Non-pigmented ciliary epithelial cell (primary cell): ENCODE measurements at places on chromosomes 4 and X.

DNA sequence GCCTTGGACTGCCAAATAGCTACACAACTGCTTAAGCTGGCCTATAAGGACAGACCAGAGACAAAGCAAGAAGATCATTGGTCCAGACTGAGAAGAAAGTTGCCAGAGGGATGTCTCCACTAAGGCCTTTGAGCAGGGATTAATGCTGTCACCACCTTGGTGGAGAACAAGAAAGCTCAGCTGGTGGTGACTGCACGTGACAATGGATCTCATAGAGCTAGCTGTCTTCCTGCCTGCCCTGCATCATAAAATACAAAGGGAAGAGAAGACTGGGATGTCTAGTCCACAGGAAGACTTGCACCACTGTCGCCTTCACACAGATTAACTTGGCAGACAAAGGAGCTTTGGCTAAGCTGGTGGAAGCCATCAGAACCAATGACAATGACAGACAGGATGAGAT lies 40.5 kb upstream of the FAM120C start:
- no peak for DNase-seq

- peak; percentile 10 for DNase-seq
Measured at GRCh38 chrX:48794911-48795515, 6.9 kb upstream of the HDAC6 start.

DNA sequence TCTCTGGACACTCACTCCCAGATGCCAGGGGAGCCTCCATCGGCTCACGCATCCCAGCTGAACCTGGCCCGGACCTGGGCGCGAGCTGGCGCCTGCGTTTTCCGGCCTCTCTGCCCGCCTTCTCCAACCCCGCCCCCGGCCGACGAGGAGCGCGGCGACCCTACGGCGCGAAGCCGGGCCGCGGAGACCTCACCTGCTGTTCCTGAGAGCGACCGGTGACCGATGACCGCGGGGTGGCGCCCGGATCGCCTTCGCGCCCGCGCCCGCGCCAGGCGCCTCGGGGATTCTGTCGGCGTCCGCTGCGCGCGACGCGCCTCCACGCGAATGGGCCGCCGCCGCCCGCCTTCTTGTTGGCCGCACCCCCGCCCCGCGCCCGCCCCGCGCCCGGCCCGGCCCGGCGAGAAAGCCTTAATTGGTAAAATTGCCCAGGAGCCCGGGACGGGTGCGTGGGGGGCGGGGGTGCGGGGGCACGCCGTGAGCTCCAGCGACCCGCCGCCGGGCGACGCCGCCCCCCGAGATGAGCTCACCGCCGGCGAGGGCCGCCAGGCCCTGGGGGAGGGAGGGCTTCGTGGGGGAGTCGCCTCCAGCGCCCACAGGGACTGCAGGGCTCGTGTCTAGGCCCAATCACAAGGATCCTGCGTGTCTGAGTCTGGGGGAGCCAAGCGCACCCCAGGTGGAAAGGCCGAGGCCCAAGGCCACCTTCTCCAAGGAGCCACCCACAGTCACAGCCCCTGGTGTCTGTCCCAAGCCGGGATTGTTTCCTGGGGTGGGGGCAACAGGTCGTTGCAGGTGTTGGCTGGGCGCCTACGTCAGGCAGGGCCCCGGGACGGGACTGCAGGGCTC lies at the start of gene FLNA:
FLNA (minus strand) TSS at position 322 of the 843 bp plus-strand sequence. CDS start 3,389 bp downstream, outside the sequence.
- no peak for DNase-seq

DNA sequence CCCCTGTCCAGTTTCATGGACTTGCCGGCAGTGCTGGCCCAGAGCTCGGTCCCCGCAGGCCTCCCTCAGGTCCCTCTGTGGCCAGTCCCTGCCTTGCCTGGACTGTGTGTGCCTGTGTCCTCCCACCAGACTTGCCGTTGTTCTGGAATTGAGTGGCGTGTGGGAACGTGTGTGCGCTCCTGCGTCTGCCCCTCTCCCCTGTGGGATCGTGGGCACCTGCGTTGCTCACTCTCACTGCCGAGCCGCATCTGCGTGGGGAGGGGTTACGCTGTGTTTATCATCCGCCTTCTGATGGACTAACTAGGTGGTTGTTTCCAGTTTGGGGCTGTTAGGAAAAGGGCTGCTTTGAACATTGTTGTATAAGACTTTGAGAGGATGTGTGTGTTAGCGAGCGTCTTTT lies 21.2 kb downstream of the PCGF3 start:
- no peak for DNase-seq

DNA sequence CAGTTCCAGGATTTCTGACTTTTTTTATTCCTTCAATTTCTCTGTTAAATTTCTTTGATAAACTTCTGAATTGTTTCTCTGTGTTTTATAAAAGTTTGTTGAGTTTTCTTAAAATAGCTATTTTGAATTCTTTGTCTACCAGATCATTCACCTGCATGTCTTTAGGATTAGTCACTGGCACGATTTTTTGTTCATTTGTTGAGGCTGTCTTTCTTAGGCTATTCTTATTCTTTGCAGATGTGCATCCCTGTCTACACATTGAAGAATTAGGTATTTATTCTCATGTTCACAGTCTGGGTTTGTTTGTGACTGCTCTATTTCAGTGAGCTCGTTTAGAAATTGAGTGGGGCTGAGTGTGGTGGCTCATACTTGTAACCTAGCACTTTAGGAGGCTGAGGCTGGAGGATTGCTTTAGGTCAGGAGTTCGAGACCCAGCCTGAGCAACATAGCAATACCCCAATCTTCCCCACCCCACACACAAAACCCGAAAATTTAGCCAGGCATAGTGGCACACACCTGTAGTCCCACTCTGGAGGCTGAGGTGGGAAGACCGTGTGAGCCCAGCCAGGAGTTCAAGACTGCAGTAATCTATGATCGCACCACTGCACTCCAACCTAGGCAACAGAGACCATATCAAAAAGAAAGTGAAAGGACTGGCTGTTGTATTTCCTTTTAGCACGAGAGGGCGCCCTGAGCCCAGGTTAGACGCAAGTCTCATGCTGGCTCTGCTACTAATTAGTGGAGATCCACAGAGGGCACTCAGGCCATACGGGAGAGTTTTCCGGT lies 42.0 kb downstream of the F8 start:
- DNase-seq = peak; percentile 3

DNA sequence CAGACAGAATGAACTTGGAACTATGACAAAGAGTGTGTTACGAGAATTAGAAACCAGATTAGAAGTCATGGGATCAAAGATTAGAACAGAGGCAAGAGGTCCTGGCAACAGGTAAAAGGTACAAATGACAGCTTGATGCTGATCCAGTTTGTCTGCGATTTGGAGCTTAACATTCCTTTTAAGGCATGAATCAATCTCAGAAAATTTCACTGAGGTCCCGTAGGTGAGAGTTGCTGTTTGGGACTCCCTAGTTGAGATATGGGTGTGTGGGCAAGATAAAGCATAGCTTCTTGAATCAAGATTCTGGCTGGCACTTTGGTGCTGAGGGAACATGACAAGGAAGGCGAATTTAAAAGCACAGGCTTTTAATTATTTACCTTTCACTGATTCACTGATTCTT lies 62.6 kb upstream of the ACSL4 start:
- no peak for DNase-seq

DNA sequence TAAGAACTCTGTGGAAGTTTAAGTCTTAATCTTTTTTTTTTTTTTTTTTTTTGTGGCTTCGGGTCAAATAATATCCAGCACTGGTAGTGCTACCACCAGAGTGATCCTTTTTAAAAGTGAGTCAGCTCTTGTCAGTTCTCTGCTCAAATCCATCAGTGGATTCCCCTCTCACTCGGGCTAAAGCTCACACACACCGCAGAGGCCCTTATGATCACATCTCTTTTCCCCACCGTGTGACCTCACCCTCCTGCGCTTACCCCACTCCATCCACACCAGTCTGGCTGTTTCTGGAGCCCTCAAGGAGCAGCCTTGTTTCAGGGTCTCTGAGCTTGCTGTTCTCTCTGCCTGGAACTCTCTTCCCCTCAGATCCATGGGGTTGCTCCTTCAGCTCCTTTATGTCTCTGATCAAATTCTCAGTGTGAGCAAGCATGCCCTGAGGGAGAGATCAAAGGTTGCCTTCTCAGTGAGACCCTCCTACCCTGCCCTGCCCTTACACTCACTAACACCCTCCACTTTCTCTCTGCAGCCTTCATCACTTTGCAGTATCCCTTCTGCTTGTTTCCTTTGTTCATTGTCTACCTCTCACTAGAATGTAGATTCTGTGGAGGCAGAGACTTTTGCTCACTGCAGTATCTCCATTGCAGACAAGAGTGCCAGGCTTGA lies 19.8 kb upstream of the BEND4 start:
- no peak for DNase-seq

GRCh38 chrX:74450803-74451449 lies 29.6 kb downstream of the SLC16A2 start:
- peak; percentile 85 for DNase-seq

GRCh38 chr4:187393531-187394344 lies 601.8 kb upstream of the ZFP42 start:
- DNase-seq = no peak

- DNase-seq = no peak
Measured at GRCh38 chr4:87093443-87094123, 126.8 kb downstream of the KLHL8 start.

GRCh38 chr4:120893314-120893713 lies 29.2 kb downstream of the PRDM5 start:
- no peak for DNase-seq

DNA sequence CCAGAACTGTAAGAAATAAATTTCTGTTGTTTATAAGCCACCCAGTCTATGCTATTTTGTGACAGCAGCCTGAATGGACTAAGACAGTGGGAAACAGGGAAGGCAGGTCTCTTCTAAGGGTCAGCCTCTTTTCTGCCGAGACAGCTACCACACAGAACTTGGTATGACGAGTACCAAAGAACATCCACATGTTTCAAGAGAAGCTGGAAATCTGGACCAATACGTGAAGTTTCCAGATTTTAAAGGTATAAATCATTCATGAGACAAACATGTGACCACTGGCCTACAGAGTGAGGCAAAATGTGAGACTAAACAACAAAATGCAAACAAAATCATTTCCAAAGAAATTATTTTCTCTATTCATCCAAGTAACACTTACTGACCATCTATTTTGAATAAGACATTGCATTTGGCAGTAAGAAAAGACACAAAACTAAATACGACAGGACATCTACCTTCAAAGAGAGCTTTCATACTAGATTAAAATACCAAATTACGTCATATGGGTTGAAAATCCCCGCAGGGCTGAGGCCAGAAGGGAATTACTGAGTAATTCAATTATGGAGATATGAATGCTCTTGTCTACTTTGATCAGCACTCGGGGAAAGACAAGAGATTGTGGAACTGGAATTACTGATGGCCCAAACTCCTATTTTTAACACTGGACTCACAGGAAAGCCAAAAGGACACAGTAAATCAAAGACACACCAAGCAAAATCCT lies 7.2 kb downstream of the SCARB2 start:
- DNase-seq = no peak

DNA sequence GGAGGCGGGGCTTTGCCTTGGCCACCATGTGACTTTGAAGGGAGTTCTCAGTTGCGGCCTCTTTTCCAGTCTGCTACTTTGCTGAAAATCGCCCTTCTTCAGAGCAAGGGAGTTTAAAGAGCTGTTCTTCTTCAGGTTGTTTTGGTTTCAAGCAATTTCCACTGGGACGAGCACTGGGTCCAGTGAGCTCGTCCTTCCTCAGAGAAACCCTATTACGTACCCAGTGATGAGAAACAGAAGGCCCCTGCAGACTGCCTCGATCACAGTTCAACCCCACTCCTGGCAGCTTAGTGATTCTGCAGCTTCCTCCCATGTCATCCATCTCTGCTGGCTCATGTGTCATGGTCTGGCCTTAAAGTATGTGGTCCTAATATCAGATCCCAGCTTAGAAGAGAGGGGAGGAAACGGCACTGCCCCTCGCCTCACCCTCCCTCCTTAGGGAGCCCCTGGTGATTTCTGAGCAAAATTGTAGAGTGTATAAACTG lies 7.8 kb upstream of the FAM149A start:
- no peak for DNase-seq

DNA sequence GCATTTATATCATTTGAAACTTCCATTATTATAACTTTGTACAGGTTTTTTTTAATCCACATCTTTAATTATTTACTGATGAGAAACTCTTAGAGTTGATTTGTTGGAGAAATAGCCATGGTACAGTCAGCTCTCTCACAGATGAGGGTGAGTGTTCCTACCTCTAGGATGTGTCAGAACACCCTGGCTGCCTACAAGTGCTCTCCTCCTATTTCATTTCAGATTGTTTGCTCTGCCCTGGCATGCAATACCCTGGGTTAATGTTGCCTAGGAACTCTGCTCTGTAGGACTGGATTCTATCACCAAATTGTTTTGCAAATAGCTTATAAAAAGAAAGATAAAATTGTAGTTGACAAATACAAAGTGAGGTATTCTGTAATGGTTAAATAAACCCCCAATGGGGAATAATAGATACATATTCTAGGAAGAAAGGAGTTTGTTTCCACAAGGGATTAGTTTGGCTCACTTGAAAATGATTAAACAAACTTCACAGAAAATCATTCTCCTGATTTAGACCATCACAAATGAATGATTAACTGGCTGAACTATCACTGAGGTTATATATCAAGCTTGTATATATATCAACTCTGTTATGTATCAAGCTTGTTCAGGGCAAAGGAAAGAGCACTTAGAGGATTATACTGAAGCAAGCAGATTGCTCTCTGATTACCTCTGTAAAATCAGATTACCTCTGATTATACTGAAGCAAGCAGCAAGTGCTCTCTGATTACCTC lies 150.0 kb downstream of the PDE5A start:
- no peak for DNase-seq

- DNase-seq = no peak
Measured at GRCh38 chr4:127120441-127121090, 512.2 kb upstream of the INTU start.

DNA sequence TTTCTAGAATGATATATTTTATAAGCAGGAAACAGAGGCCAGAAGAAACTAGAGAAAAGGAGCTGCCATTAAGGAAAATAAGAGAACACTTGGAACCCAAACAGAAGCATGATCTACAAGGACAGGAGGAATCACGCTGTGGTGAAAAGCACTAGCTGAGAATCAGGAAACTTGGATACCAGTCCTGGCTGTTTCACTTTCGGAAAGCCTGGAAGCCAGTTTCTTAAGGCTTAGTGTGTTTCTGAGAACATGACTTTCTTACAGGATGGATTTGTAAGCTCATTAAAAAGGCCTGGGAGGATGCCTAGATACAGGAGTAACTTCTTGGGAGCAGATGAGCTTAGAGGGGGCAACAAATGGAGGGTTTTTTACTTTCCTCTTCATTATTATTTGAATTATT lies 36.9 kb downstream of the TLL1 start:
- no peak for DNase-seq

- peak; percentile 58 for DNase-seq
Measured at GRCh38 chr4:179196511-179196910, 1754.3 kb upstream of the AGA start.

DNA sequence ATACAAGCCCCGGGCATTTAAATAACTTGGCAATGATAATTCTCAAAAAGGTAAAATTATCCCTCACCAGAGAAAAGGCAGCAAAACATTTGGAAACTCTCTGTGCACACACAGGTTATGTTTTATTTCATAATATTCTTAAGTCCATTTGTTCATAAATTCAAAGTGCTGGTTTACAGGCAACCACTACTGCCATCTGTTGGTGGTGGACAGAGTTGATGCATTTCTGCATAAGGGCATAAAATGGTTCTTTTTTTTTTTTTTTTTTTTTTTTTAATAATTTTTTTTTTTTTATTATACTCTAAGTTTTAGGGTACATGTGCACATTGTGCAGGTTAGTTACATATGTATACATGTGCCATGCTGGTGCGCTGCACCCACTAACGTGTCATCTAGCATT lies 31.5 kb upstream of the IL21 start:
- DNase-seq = no peak

- peak; percentile 31 for DNase-seq
Measured at GRCh38 chrX:39896951-39897740, 200.6 kb downstream of the BCOR start.

- no peak for DNase-seq
Measured at GRCh38 chr4:162645381-162645780, 481.6 kb upstream of the FSTL5 start.

GRCh38 chrX:146615628-146616348 lies 193.8 kb upstream of the CXorf51B start:
- DNase-seq = no peak
